Activated CD4-positive, CD25-positive, alpha-beta regulatory T cell treated with anti-CD3 and anti-CD28 coated beads, Interleukin-2, amount 50 U/mL, for 16 hours (primary cell): ENCODE measurements at places on chromosomes 2 and 18.

- no peak for DNase-seq
Measured at GRCh38 chr2:162623888-162624287, 214.7 kb downstream of the KCNH7 start.

- DNase-seq: peak; percentile 55
Measured at GRCh38 chr2:68726608-68727367, 7.8 kb upstream of the ARHGAP25 start.

DNA sequence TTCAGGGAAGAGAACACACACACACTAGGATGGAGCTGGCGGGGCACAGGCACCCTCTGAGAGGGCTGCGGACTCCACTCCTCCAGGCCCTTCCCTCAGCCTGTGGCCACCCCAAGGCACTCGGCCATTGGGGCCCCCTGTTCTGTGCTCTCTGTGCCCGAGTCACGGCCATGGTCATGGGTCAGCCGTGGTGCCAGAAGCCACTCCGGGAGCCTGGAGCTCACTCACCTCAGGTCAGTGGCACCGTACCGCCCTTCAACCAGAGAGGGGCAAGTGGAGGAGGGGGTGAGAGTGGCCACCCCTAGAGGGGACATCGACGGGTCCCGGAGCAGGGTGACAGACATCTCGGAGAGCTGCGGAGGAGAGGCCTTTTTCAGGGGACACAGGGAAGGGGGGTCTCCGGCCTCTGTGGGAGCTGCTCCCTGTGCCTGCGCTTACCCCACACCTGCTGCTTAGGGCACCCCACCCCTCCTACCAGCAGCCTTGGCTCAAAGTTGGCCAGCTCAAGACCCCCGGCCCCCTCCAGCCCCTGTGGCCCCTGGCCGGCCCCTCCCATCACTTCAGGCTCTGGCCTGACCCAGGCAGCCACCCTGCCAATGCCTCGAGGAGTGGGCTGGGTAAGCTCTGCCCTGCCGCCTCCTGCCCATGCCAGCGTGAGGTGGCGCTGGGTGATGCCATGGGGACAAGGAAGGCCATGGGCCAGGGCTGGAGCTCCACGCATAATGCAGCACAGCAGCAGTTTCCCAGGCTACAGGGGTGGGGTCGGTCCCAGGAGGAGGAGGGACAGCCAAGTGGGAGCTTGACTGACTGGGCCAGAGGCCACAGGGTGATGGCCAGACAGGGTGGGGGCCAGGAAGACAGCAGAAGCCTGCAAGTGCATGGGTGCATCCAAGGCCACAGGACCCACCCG lies 29.3 kb downstream of the AQP12A start:
- DNase-seq: no peak

DNA sequence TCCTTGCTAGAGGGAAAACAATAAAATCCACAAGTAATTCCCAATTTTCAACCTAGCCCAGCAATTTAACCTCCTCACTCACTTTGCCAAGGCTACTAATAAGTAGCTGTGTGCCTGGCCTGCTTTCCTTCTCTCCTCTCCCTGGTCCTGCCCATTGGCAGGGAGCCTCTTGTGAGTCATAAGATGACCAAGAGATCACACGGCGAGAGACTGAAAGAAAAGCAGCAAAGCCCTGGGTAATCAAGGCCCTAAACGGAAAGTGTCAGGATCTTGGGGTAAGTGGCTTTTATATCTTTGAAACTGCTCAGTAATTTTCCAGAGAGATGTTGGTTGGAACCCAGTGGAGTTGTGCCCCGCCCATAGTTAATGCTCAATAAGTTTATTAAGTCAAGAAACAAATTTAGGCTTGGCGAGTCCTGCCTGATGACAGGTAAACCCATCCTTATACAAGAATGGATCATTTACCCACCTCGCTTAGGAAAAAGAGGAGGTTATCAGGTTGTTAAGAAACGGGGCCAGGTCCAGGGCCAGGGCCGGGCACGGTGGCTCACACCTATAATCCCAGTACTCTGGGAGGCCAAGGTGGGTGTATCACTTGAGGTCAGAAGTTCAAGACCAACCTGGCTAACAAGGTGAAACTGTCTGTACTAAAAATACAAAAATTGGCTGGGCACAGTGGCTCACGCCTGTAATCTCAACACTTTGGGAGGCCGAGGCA lies 10.0 kb upstream of the ADAM17 start:
- no peak for DNase-seq

DNA sequence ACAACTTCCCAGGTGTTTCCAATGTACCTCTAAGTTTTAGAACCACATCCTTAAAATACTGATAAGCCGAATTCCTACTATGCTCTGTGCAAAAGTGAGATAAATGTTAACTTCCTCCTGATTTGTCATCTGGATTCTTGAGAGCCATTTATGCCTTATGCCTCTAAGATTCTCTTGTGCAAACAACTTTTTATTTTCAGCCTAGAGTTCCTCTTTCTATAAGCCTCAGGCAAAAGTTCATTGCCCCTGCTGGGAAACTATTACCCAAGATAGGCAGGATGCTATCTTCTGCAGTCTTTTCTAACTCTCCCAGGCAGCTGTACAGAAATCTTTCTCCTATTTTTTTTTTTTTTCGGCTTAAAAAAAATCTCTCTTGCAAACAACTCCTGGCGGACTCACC lies 216.1 kb downstream of the KCNJ3 start:
- DNase-seq: no peak

DNA sequence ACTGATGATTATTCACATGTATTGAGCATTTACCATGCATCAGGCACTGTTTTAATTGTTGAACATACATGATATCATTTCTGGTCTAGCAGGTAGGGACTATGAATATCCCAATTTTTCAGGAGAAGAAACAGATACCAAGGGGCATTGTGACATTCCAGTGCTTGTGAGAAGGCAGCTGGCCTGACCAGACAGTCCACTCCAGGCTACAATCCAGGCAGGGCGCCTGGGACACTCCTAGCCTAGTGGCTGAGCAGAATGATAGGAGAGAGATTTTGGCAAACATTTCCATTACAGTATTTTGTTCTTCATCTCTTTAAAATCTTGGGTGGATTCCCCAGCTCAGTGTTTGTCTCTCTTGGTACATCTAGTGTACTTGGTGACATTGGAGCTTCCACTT lies 24.9 kb downstream of the ZNF892 start:
- no peak for DNase-seq

- DNase-seq: no peak
Measured at GRCh38 chr18:59140302-59140885, 710 bp downstream of the SEC11C start.

- no peak for DNase-seq
Measured at GRCh38 chr2:36502081-36502480, 95.9 kb downstream of the FEZ2 start.

DNA sequence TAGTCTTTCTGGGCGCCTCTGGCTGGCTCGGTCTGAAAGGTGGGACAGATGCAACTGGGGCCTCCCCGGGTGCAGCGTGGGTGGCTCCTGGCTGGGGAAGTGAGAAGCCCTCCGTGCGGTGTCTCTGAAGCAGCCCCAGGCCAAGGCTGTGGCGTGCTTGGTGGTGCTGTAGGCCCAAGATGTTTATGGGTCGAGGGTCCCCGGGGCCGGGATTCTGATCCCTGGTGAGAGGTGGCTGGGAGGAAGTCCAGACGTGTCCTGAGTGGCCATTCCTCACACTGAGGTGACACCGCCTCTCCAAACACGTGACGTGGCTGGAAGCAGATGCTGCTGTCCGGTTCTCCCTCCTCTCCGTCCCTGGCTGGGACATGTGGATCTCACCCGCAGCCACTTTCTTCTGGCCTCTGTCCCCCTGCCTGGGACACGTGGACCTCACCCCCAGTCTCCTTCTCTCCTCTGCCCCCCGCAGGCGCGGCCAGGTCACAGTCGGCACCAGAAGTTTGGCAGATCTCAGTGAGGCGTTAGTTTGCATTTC lies 12.6 kb downstream of the RTP5 start:
- DNase-seq: no peak

DNA sequence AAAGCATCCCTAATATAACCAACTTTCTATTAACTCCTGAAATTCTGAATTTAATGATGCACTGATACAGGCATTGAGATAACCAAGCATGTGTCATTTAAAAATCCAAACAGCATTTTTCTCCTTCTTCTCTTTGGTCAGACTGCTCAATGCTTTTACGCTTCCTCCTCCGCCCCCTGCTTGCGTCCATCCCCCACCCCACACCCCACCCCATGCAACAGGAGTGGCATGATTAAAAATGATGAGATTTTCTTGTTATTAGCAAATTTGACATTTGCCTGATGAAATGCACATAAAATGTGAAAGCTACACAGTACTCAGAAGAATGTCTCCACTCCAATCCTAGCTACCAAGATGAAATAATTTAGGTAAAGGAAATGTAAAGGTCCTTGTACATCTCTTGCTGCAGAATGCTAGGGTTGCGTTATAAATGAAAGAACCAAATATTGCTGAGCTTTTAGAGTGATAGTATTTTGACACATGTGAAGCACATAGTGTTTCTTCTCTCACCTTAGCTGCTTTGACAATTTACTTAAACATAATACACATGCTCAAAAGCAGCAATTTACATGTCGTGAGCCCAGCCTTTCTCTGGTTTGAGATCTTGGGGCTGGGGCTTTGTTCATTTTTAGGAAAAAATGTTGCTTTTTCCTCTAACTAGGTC lies 263.8 kb downstream of the MEIS1 start:
- no peak for DNase-seq

DNA sequence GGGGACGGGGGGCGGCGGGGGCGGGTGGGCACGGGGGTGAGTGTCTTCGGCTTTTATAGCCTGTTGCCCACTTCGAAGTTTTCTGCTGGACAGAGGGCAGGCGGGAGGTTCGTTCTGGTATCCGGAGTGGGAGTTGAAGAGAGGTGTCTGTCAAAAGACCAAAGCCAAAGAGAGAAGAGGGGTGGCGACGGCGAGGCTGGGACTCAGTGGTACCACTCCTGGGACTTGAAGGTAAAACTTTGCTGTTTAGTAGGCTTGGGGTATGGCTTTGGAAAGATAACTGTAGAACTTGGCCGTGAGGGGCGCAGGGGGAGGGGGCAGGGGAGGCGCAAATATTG lies 215.8 kb upstream of the DTNA start:
- DNase-seq: no peak

DNA sequence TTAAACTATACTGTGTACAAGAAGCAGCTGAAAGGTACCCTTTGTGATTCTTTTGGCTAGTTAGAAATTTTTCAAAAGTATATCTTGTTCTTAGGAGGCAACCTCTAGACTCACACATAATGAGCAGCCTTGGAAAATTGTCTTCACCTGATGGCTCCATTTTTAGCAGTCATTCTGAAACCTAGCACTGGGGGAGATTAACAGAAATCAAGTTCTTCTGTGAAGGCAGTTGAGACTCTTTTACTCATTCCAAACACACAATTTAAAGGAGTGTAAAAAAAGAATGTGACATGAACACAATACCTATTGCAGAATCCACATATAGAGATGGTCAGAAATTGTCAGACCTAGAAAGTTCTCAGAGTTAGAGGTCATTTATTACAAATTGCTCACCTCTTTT lies 197.7 kb downstream of the UBE2E3 start:
- no peak for DNase-seq

DNA sequence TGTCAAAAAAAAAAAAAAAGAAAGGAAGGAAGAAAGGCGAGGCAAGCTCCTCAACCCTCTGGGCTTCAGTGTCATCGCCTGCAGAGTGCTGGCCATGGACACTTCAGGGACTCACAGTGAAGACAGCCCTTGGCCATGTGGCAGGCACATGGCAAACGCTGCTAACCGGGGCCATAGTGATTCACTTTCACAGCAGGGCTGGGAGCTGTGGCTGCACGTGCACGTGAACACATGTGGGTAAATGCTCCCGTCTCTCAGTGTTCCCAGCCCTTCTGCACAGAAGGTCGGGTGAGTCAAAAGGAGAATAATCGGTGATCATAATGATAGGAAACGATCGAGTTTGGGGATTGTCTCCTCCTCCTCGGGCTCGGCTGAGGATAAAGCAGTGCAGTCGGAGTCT lies 46.1 kb upstream of the UBE2F start:
- no peak for DNase-seq

DNA sequence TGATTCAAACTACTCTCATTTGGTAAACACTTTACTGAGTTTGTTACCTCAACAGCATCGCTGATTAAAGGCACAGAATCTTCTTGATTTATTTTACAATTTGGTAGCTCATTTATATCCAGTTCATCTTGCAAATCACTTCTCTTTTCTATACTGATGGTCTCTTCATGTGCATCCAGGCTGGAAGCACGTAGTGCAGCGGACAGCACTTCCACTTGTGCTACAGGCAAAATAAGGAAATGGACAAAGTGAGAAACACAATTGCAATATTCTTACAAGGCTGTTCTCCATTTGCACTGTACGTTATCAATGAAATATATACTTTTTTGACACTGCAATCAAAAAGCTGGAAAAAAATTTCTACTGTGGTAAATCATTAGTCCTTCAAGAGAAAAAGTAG lies 51.0 kb downstream of the PPP4R1 start:
- DNase-seq: no peak

GRCh38 chr2:73037947-73038585 lies 33.4 kb downstream of the SFXN5 start:
- DNase-seq: no peak

DNA sequence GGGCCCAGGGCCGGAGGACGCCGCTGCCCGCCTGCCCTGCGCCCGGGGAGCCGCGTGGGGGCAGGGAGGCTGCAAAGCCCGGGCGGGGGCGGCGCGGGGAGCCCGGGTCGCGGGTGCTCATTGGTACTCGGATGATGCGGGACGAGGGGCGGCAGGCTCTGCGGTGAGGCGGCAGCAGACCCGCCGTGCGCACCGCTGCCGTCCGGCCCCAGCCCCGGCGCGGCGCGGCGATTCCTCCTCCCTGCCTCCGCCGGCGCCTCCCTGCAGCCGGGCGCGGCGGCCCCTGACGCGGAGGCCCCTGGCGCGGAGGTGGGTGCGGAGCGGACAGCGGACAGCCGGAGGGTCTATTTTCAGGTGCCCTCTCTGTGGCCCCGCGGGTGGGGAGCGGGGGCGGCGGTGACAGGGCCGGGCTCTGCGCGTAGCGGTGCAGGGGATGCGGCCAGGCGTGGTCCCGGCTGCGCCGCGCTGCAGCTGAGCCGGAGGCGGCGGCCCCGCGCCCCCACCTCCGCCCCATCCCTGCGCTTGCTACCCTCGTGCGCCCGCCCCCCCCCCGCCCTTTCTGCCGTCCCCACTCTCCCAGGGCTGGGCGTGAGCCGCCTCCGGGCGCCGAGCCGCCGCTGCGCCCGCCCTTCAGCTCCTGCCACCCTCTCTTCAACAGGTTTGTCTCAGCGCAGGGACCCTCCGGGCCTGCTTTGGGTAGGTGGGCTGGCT lies 640 bp downstream of the SPTBN1 start:
- DNase-seq: no peak
